ENCODE measurements at places on chromosomes 5 and 9. TPM values are rescaled to one million over a fixed set of nuclear protein-coding genes. Genes with fewer than 3 reads are reported as not detected.

- DNase-seq: no peak
Measured at GRCh38 chr5:137696481-137696880, 39.4 kb downstream of the KLHL3 start.

DNA sequence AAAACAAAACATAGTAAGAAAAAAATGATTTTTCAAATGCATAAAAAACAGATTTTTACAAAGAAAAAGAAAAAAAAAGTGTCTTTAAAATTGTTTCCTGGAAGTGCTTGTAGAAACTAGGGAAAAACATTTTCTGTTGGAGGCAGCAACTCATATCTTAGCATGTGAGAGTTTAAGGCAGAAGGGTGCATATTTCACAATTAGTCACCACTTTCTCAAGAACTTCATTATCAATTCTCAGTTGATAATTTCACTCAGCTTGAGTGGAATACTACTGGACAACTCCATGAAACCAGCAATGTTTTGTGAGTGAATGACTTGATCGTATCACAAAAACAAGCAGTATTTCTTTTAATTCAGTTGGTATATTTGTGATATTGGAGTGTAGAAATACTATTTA, 508.3 kb upstream of the DAB2 start:
- DNase-seq: no peak

The SH3GLB2 gene
- polyA plus RNA-seq: 81.7 TPM

DNA sequence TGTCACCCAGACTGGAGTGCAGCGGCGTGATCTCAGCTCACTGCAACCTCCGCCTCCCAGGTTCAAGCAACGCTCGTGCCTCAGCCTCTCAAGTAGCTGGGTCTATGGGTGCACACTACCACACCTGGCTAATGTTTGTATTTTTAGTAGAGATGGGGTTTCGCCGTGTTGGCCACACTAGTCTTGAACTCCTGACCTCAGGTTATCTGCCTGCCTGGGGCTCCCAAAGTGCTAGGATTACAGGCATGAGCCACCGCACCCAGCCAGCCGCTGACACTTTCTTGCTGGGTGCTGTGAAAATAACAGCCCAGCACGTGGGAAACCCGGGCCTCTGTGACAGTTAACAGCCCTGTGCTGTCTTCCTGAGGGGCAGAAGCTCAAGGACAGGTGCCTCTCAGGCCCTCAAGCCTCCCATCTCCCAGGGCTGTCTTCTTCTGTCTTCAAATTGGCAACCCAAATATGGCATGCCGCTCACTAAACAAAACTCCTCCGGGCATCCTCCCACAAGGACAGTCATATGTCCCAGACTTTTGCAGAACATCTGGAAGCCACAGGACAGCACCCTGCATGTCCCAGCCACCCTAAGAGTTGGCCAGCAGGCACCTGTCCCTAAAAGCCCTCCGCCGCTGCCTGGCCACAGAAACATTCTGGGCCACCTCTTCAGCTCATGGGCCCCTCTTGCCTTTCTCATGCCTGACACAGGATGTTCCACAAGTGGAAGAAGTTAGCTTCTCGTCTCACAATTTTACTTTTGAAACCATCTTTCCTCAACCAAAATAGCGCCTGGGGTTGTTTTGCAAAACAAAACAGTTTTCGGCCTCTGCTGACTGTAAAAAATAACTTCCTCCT, 233.6 kb downstream of the SYK start:
- no peak for DNase-seq

- DNase-seq: no peak
Measured at GRCh38 chr5:74649421-74649973, 9.0 kb upstream of the ENC1 start.

- DNase-seq: no peak
Measured at GRCh38 chr9:12604164-12604821, 88.9 kb upstream of the TYRP1 start.

Measured in large intestine (tissue), 12 donors.